Kidney capillary endothelial cell (primary cell): ENCODE measurements at places on chromosomes 1 and 21.

DNA sequence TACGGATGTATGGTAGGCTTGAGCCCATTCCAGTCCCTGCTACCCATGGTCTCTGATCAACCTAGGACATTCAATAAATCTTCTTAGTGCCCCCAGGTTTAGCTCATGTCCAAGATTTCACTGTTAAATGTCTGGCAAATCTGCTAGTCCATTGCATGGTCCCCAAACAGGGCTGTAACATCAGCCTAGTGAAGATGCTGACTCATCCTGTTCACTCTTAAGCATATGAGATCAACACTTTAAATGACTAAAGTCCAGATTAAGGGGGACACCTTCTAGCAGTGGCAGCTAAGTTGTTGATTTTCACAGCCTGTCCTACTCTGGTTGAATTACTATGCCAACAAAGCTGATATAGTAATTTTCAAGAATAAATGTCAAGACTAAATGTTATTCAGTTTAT, 46.5 kb upstream of the NUF2 start:
- DNase-seq, result no peak

- DNase-seq, result no peak
Measured at GRCh38 chr1:221411283-221411682, 330.6 kb downstream of the DUSP10 start.

GRCh38 chr1:2604844-2605508, 18.4 kb downstream of the PRXL2B start:
- DNase-seq, result no peak

GRCh38 chr1:228315945-228316588, 90.6 kb downstream of the TRIM11 start:
- no peak for DNase-seq

GRCh38 chr1:237227476-237227875, 185.5 kb downstream of the RYR2 start:
- no peak for DNase-seq
